ENCODE measurements at places on chromosomes 2 and 18.

DNA sequence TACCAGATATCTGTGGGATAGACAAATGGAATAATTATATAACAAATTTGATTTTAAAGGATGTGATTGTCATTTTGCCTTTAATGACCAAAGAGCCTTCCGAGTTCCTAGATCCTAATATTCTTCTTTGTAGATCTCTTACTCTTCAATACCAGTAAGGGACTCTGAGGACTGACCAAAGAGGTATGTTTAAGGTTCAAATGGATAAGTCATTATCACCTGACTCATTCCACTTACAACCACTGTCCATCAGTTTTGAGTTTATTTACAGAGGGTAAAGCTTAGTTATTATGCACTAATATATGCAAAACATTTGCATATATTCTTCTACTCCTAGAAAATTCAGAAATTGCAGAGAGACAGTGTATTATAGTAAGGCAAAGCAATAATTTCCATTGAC, 62.7 kb downstream of the CCDC148 start:
- DNase-seq = no peak

- no peak for DNase-seq
Observed at GRCh38 chr2:71877636-71878035, 270.0 kb downstream of the CYP26B1 start.

DNA sequence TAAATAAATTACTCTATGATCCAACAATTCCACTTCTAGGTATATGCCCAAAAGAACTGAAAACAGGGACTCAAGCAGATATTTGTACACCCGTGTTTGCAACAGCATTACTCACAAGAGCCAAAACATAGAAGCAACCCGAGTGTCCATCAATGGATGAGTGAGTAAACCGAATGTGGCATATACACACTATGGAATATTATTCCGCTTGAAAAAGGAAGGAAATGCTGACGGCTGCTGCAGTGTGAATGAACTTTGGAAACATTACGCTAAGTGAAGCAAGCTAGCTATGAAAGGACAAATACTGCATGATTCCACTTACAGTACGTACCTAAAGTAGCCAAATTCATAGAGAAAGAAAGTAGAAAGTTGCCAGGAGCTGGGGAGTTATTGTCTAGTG, 32.2 kb downstream of the MREG start:
- no peak for DNase-seq

- DNase-seq = peak; percentile 17
Observed at GRCh38 chr2:196801674-196802261, 2.3 kb upstream of the GTF3C3 start.

DNA sequence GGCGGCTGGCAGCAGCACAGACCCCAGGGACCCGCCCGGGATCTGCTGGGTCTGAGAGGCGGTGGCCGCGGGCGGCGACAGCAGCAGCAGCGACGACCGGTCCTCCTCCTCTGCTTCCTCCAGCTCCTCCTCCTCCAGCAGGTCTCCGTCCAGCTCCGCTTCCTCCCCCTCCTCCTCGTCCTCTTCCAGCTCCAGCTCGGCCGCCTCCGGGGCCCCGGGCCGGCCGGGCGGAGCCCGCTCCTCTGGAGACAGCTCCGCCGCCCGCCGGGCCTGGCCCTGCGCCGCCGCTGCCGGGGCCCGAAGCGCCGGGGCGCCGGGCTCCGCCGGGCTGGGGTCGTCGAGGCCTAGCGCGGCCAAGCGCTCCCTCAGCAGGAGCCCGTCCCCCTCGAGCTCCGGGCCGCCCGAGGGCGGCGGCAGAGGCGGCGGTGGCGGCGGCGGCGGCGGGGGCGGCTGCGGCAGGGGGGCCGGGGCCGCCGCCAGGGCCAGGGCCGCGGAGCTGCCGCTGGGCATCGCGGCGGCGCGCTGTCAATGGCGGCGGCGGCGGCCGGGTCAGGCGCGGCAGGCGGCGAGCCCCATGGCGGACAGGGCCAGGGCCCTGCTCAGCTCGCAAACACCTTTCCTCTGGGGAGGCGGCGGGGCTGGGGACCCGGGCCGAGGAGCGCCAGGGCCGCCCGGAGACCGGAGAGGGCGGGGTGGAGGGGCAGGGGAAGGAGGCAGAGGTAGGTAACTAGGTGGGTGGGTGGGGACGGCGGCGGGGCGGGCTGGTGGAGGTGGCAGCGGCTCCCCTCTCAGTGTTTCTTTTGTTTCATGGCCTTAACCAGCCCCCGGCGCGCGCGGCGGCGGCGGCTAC, 445 bp downstream of the MEX3C start:
- DNase-seq = peak; percentile 56

GRCh38 chr2:58871469-58872142, 630.5 kb upstream of the FANCL start:
- no peak for DNase-seq

DNA sequence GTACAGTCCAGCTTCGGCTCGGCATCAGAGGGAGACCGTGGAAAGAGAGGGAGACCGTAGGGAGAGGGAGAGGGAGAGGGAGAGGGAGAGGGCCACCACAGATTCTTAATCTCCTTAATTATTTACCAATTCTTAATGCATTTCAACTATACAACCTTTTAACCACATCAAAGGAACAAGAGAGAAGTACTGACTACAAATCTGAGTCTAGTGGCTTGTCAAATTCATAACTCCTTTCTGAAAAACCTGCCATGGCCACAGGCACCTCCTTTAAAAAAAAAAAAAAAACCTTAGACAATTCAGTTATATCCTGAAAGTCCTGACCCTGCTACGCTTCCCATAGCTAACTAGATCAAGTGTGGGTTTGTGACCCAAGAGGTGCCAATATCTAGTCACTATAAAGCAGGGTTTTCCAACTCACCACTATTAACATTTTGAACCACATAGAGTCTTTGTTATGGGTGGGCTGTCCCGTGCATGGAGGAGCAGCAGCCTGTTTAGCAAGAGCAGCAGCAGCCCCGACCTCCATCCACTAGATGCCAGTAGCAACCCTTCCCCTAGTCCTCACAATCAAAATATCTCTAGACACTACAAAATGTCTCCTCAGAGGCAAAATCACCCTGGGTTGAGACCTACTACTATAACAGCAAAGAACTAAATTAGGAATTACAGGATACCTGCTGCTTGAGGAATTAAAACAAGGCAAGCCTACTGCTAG, 6.8 kb downstream of the ESCO1 start:
- no peak for DNase-seq

DNA sequence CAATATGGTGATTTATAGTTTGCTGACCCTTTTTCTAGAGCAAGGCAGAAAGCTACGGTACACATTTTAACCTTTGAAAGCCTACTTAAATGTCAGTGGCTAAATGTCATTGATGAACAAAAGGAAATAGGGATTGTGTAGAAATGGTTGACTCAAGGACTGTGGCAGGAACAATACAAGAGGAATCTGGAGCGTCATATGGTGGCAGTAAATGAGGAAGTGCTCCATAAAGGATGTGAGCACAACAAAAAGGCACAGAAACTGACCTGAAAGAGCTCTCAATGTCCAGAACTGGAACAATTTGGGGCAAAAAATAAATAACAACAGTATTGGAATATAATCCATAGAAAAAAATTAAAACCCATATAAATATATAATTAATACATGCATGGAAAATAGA, 443.9 kb upstream of the VRK2 start:
- DNase-seq = no peak

- DNase-seq = no peak
Observed at GRCh38 chr18:78703291-78703690, 276.3 kb upstream of the SALL3 start.

DNA sequence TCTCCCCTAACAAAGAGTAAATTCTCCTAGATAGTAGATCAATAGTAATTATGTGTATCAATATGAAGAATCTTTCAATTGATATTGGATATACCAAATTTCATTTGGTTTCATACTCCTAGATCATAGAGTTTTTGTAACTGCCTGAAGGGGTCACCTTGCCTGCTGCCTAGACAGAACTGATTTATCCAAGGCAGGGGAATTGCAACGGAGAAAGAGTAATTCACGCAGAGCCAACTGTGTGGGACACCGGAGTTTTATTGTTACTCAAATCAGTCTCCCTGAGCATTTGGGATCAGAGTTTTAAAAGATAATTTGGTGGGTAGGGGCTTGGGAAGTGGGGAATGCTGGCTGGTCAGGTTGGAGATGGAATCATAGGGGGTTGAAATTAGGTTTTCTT, 92.2 kb upstream of the SLC8A1 start:
- DNase-seq = no peak

GRCh38 chr2:222450021-222450420, 25.7 kb downstream of the SGPP2 start:
- no peak for DNase-seq

- no peak for DNase-seq
Observed at GRCh38 chr2:152566728-152567069, 150.6 kb downstream of the PRPF40A start.

DNA sequence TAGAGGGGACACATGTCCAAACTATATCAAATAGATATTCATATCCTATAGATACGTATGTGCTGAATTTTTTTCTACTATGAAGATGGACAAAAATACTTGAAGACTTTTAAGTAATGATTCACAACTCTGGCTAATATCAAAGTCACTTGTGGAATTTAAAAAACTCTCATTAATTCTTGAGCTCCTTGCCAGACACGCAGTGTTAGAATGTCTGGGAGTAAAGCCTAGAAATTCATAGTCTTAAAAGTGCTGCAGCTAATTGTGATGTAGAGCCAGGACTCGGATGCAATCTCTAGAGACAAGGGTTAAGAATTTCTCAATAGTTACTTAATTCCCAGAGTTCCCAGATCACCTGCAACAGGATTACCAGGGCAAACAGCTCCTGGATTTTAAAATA, 107.4 kb downstream of the ARL6IP6 start:
- DNase-seq = peak; percentile 80

GRCh38 chr2:95761556-95761955, 169.8 kb downstream of the TRIM43 start:
- no peak for DNase-seq

- no peak for DNase-seq
Observed at GRCh38 chr2:136179602-136179975, 61.6 kb upstream of the CXCR4 start.

- peak; percentile 85 for DNase-seq
Observed at GRCh38 chr18:22348521-22349316, 69.0 kb downstream of the CTAGE1 start.

DNA sequence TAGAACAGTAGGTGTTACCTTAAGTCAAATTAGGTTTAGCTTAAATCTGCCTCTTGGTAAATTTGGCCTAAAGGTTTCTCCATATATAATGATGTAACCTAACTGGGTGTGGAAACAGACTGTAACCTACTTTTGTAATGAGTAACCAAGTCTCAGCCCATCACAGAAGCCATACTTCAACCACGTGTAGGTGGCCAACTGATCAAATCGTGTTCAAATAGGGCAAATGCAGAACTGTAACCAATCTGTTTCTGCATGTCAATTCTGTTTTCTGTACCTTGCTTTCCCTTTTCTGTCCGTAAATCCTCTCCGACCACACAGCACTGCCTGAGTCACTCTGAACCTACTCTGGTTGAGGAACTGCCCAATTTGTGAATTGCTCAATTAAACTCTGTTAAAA, 34.0 kb upstream of the PLA2R1 start:
- no peak for DNase-seq

- DNase-seq = no peak
Observed at GRCh38 chr18:70273021-70273420, 15.8 kb upstream of the SOCS6 start.

GRCh38 chr2:25787020-25787419, 91.3 kb downstream of the ASXL2 start:
- DNase-seq = no peak

DNA sequence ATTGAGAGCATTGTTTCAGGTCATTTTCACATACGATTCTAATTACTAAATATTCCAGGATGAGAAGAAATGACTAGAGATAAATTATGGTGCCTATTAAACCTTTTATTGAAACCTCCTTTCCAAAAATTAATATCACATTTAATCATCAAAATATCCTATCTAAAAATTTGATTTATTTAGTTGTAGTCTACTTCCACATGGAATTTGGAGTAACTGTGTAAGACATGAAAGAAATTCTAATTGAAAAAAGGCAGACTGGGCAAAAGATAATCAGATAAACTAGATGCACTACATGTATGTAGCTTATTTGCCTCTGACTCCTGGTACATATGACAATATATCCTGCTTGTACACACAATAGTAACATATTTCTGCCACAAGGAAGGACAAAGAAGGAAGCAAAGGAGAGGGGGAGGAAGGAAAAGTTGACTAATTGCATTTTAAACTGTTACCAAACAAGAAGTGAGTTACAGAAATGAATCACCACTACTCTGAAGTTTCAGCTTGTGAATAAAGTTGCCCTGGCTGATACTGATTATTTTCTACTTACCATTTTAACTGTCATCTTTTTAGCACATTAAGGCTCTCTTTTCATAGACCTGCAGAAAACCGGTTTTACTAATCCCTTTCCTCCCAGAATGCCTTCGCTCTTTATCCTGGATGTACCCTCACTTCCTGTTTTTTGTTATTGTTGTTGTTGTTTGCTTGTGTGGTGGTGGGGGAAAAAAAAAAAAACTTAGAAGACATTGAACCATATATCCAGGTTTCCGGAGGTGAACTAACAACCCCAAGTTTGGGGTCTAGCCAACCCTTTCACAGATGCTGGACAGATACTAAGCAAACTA, 28.4 kb downstream of the NRXN1 start:
- no peak for DNase-seq

DNA sequence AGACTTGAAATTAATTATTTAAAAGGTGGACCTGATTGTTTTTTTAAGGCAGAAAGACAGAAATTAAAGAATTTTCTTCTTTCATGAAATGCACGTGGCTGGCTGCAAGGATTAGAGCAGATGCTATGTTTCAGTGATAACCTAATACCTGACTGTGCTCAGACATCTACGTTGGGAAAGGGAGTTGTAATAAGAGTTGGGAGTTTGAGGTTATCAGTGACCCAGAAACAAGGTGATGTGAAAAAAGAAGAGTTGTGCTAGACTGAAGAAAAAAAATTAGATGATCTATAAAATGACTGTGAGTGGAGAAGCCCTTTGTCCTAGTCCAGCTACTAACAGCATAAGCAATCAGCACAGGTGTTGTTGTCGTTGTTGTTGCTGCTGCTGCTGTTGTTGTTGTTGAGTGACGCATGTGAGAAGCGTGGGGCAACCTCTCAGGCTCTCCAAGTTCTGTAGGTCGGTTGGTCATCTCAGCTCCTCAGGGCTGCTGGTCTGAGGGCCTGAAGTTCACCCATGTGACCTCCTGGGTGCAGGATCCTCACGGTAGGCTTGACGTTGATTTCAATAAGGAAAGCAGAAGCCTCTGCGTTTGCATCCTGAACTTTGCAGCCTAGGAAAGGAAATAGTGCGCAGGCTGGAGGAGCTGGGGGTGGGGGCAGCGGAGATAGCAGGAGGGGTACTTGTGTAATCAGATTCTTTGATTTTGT, 7.6 kb downstream of the POU3F3 start:
- DNase-seq = no peak

- DNase-seq = no peak
Observed at GRCh38 chr2:23614701-23615100, 229.7 kb downstream of the KLHL29 start.

DNA sequence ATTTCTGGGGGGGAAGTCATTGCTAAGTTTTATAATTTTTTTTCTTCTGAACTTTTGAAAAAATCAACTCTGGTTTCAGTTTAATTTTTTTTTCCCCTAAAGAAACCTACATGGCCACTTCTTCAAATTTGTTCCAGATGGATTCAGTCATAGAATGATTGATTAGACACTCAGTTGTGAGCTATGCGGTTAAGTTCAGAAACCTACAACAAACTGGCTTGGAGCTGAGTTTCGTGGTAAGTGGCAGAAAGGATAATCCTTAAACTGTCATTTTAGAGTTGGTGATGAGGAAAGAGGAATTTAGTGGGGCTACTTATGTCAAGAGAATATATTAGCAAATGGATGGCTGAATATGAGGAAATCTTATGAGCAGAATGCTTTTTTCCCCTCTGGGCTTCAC, 23.7 kb downstream of the EFEMP1 start:
- no peak for DNase-seq

Data from EL (cell line).